T47D (cell line): ENCODE measurements at places on chromosomes 2 and 18.

DNA sequence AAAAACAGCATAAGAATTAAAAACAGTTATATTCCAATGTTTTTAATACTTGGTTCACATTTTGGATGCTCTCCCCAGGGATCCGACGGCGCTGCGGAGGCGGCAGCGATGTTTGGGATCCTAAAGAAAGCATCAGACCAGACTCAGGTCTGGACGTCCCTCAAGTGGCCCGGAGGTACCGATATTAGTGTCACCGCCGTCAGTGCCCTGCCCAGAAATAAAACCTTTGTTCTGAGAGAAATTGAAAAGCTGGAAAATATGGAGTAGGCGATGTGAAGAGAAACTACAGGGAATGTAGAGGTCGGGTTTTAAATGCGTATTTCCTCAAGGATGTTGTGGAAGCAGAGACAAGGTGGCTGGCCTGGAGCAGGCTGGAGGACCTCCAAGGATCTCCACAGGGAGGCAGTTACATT, 683 bp upstream of the TBC1D8 start:
- no peak for DNase-seq

DNA sequence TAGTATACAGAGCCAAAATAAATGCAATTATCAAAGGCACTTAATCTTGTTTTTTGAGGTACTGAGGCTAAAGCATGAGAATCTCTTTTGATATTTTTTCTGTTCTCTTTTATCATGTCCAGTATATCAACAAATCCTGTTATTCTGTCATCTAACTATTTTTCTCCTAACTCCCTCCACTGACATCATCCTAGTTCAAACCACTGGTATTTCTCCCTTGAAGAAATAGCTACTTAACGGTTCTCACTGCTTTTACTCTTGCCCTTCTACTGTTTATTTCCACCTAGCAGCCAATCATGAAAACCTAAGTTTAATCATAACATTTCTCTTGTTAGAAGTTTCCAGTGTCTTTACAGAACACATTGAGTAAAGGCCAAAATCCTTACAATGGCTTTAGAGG, 317.6 kb downstream of the GPD2 start:
- no peak for DNase-seq

DNA sequence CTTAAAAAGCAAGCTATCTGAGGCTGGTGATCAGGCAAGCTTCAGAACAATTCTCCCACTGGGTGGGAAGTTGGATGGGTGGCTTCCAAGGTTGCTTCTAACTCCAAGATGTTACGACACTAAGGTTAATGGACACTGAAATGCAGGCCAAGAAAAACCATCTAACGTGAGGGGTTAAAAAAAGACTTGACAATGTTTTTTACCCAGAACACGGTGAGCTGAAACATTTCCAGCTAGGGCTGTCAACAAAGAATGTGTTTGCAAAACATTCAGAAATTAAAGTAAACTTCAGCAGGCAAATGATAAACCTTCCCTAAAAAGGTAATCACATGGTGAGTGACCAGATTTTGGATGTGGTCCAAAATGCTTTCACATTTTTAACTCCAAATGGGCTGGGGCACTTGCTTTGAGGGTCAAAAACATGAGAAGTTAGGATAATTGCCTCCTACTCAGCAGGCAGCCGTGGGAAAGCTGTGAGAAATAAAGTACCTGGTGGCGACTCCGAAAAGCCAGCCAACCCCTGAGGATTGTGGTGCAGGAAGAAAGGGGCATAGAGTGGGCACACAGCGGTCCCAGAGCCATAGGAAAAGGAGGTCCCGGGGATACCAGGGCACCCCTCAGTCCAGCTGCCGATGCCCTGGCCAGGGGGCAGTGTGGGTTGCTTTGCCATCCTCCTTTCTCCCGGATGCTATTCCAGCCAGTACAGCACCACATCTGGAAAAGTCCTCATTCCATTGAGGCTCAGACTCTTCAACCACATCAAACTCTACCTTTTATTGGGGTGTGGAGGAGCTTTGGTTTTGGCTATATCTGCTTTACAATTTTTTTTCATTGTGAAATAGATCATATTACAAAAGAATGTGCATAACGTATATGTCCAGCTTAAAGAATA, 90.0 kb upstream of the ATL2 start:
- no peak for DNase-seq

GRCh38 chr18:33916200-33916599, 308.5 kb downstream of the NOL4 start:
- DNase-seq: peak; percentile 8

- no peak for DNase-seq
These were observed at the start of gene REG1A for GRCh38 chr2:79120194-79120713. TSS of gene REG1A (plus strand) at chr2:79120488. CDS start at chr2:79120862, 374 bp downstream.
